Karpas-422 (cell line): ENCODE measurements at places on chromosomes 11 and 22.

- no peaks in the 10 kb centered on the region for H3K36me3 ChIP-seq
- peak overlapping the region; percentile 98 for H3K27ac ChIP-seq
- peaks cover 84% of the 10 kb centered on the region for H3K4me1 ChIP-seq
- DNase-seq, result no peak
Measured at GRCh38 chr22:36014546-36015074, 14.0 kb downstream of the RBFOX2 start.

GRCh38 chr22:38629108-38629507 lies 27.1 kb downstream of the FAM227A start:
- no peaks in the 10 kb centered on the region for H3K36me3 ChIP-seq
- no peaks in the 10 kb centered on the region for H3K27me3 ChIP-seq

DNA sequence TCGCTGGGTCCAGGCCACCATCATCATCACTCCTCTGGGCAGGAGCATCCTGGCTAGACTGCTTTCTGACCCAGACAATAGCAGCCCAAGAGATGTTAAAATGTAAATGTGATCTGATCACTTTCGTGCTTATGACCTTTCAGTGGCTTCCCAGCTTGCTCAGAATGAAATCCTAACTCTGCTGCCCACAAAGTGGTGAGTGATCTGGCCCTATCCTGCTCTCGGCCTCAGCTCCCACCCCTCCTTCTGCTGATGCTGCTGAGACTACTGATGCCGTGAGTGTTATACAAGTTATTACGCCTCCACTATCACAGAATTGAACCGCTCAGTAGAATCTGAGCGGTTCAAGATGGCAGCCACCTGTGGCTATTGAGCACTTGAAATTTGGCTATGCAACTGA lies 26.2 kb downstream of the ELF5 start:
- H3K4me1 ChIP-seq, result no peaks in the 10 kb centered on the region
- DNase-seq, result no peak
- no peaks in the 10 kb centered on the region for H3K27me3 ChIP-seq
- no peaks in the 10 kb centered on the region for H3K36me3 ChIP-seq
- H3K4me3 ChIP-seq, result no peak overlapping the region

DNA sequence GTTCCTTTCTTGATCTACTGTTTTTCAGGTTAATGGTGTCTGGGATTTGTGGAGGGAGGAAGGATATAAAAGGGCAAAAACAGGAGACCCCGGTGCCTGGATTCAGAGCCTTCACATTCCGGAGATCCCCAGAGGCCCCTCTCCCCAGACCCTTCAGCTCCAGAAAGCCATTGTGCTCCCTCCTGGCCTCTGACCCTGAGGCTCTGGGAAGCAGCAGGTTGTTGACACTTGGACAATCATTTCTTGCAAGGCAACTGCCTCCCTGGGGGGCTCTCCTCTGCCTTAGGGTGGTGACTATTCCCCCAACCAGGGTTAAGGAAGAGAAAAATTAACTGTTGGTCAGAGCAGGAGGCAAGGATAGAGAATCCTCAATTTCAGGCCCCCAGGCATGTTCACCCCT lies 86.9 kb upstream of the NNMT start:
- H3K36me3 ChIP-seq, result no peaks in the 10 kb centered on the region
- no peak overlapping the region for H3K27ac ChIP-seq
- no peak overlapping the region for H3K4me3 ChIP-seq
- no peak for DNase-seq
- no peaks in the 10 kb centered on the region for H3K4me1 ChIP-seq
- no peaks in the 10 kb centered on the region for H3K27me3 ChIP-seq

GRCh38 chr22:45166932-45167331 lies 3.2 kb downstream of the NUP50 start:
- H3K4me3 ChIP-seq, result no peak overlapping the region
- no peaks in the 10 kb centered on the region for H3K27me3 ChIP-seq
- peaks cover 18% of the 10 kb centered on the region for H3K4me1 ChIP-seq
- DNase-seq, result no peak

DNA sequence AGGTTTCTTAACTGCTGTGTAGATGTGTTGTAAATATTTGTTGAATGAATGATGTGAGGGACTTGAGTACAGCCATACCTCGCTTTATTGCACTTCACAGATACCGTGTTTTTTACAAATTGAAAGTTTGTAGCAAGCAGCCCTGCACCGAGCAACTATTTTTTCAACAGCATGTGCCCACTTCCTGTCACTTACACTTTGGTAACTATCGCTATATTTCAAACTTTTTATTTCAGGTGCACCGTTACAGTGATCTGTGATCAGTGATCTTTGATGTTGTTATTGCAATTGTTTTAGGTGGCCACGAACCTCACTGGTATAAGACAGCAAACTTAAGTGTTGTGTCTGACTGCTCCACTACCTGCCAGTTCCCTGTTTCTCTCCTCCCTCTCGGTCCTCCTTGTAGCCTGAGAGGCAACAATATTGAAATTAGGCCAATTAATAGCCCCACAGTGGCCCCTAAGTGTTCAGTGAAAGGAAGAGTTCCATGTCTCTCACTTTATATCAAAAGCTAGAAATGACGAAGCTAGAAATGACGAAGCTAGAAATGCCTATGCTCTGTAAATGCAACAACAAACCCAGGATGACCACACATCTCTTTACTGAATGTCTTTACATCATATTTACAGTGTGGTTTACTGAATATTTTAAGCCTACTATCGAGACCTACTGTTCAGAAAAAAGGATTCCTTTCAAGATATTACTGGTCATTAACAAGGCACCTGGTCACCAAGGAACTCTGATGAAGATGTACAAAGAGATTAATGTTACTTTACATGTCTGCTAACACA lies 1.0 kb downstream of the SFI1 start:
- peak overlapping the region; percentile 96 for H3K27ac ChIP-seq
- peaks cover 33% of the 10 kb centered on the region for H3K4me1 ChIP-seq
- no peaks in the 10 kb centered on the region for H3K36me3 ChIP-seq
- H3K4me3 ChIP-seq, result peak overlapping the region; percentile 90

- H3K27me3 ChIP-seq, result no peaks in the 10 kb centered on the region
- H3K4me3 ChIP-seq, result no peak overlapping the region
Measured at GRCh38 chr11:19832901-19833300, 120.3 kb downstream of the NAV2 start.

- no peaks in the 10 kb centered on the region for H3K4me1 ChIP-seq
- no peak overlapping the region for H3K4me3 ChIP-seq
- no peak overlapping the region for H3K27ac ChIP-seq
- no peak for DNase-seq
- H3K27me3 ChIP-seq, result no peaks in the 10 kb centered on the region
Measured at GRCh38 chr11:35178873-35179272, 39.9 kb downstream of the CD44 start.

DNA sequence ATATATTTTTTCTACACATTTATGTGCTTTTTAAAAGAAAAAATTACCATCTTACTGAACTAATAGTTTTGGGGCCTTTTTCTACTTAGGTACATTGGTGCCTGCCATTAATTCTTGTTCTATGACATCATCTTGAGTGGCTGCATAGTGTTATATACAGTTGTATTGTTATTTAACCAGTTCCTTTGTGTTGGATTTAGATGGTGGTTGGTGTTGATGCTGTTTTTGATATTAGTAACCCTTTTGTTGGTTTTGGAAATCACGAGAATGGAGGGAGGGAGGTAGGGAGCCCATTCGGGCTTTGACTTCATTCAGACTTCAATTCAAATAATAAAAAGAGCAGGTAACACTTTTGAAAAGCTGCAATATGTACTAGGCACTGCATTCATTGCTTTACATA lies 15.4 kb upstream of the C11orf96 start:
- H3K4me1 ChIP-seq, result no peaks in the 10 kb centered on the region
- H3K27ac ChIP-seq, result no peak overlapping the region
- no peak overlapping the region for H3K4me3 ChIP-seq
- no peaks in the 10 kb centered on the region for H3K27me3 ChIP-seq
- H3K36me3 ChIP-seq, result no peaks in the 10 kb centered on the region

DNA sequence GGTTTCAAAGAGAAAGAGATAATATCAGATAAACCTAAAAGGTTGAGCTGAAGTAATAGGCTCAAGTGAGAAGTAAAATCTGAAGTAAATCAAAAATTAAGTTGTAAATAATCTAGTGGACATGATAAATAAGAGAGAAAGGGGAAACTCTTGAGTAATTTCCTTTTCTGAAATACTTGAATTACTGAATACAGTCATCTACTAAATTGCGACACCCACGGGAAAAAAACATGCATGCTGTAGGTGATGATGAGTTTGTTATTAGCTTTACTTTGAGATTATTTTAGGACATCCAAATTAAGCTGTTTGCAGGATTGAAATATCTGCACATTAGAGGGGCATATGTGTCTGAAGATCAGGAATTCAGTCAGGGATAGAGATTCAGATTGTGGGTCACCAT lies 50.0 kb upstream of the CARD18 start:
- DNase-seq, result no peak
- H3K4me1 ChIP-seq, result no peaks in the 10 kb centered on the region
- no peak overlapping the region for H3K4me3 ChIP-seq
- H3K36me3 ChIP-seq, result no peaks in the 10 kb centered on the region
- H3K27ac ChIP-seq, result no peak overlapping the region
- no peaks in the 10 kb centered on the region for H3K27me3 ChIP-seq

GRCh38 chr11:47843361-47844055 lies 4.6 kb downstream of the NUP160 start:
- no peaks in the 10 kb centered on the region for H3K27me3 ChIP-seq
- peaks cover 63% of the 10 kb centered on the region for H3K36me3 ChIP-seq
- no peak overlapping the region for H3K4me3 ChIP-seq
- peaks cover 13% of the 10 kb centered on the region for H3K4me1 ChIP-seq
- DNase-seq, result no peak

- H3K36me3 ChIP-seq, result no peaks in the 10 kb centered on the region
- H3K27me3 ChIP-seq, result no peaks in the 10 kb centered on the region
- H3K27ac ChIP-seq, result no peak overlapping the region
- no peak overlapping the region for H3K4me3 ChIP-seq
- no peaks in the 10 kb centered on the region for H3K4me1 ChIP-seq
Measured at GRCh38 chr11:73426219-73426850, 50.1 kb downstream of the RELT start.

- H3K4me1 ChIP-seq, result no peaks in the 10 kb centered on the region
- H3K27ac ChIP-seq, result no peak overlapping the region
- H3K4me3 ChIP-seq, result no peak overlapping the region
- H3K36me3 ChIP-seq, result no peaks in the 10 kb centered on the region
- no peaks in the 10 kb centered on the region for H3K27me3 ChIP-seq
Measured at GRCh38 chr11:69915501-69916250, 96.5 kb upstream of the FGF3 start.

DNA sequence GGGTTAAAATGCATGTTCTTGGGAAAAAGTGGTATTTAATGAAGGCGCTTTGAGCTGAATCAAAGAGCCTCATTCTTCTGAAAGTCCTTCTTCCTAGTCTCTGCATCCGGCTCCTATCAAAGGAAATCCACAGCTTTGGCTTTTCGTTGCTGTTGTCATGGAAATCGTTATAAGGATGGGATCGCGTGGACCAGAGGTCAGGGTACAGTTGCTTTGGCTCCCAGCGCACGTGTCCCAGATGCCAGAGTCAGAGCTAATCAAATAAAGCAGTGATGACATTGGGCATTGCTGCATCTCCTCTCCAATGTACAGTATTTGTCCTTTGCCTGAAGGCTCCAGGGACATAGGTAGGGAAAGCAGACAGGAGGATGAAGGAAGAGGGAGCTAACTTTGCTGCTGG lies 181.9 kb downstream of the MYO18B start:
- no peaks in the 10 kb centered on the region for H3K36me3 ChIP-seq
- H3K4me3 ChIP-seq, result no peak overlapping the region
- DNase-seq, result no peak
- H3K4me1 ChIP-seq, result peaks cover 13% of the 10 kb centered on the region
- no peaks in the 10 kb centered on the region; the same call in 1 of the 2 replicates for H3K27me3 ChIP-seq

- no peaks in the 10 kb centered on the region for H3K4me1 ChIP-seq
- no peaks in the 10 kb centered on the region for H3K27me3 ChIP-seq
- no peak for DNase-seq
- H3K36me3 ChIP-seq, result no peaks in the 10 kb centered on the region
- no peak overlapping the region for H3K4me3 ChIP-seq
Measured at GRCh38 chr11:115300660-115301428, 203.4 kb downstream of the CADM1 start.

DNA sequence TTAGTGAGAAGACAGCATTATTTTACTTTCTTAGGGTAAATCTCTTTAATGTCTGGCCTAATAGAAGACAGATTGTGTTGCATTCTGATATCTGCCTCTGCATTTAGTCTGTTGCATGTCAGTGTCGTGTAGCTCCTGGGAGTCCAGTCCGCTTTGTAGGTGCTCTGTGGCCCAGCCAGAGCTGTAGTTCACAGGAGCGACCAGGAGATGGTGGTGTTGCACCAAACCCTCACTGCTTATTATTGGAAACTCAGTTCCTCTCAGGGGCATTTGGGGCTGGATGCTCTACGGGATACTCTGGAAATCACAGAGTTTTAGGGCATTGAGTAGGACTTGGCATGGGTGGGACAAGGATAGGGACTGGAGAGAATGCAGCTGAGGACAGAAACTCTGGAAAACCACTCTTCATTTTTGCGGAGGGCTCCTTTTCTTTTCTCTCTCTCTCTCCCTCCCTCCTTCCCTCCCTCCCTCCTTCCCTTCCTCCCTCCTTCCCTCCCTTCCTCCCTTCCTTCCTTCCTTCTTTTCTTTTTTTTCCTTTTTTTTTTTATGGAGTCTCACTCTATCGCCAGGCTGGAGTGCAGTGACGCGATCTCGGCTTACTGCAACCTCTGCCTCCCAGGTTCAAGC lies 21.7 kb downstream of the MIAT start:
- H3K27ac ChIP-seq, result no peak overlapping the region
- no peak overlapping the region for H3K4me3 ChIP-seq
- no peaks in the 10 kb centered on the region for H3K36me3 ChIP-seq
- H3K27me3 ChIP-seq, result no peaks in the 10 kb centered on the region

- no peak overlapping the region for H3K27ac ChIP-seq
- DNase-seq, result no peak
- no peaks in the 10 kb centered on the region for H3K36me3 ChIP-seq
- no peak overlapping the region for H3K4me3 ChIP-seq
- peaks cover 8% of the 10 kb centered on the region for H3K4me1 ChIP-seq
Measured at GRCh38 chr11:108926171-108926840, 261.4 kb downstream of the DDX10 start.

- H3K4me3 ChIP-seq, result no peak overlapping the region
- no peaks in the 10 kb centered on the region for H3K27me3 ChIP-seq
- H3K4me1 ChIP-seq, result no peaks in the 10 kb centered on the region
- no peak overlapping the region for H3K27ac ChIP-seq
- no peaks in the 10 kb centered on the region for H3K36me3 ChIP-seq
Measured at GRCh38 chr11:86594746-86595145, 77.7 kb downstream of the ME3 start.

GRCh38 chr11:87628026-87628580 lies 547.1 kb downstream of the RAB38 start:
- H3K27me3 ChIP-seq, result no peaks in the 10 kb centered on the region
- no peak overlapping the region for H3K4me3 ChIP-seq
- H3K27ac ChIP-seq, result no peak overlapping the region
- DNase-seq, result no peak
- no peaks in the 10 kb centered on the region for H3K36me3 ChIP-seq

GRCh38 chr11:120329556-120329955 lies 4.5 kb downstream of the TLCD5 start:
- no peak overlapping the region for H3K27ac ChIP-seq
- H3K4me3 ChIP-seq, result no peak overlapping the region
- no peaks in the 10 kb centered on the region for H3K27me3 ChIP-seq
- H3K36me3 ChIP-seq, result no peaks in the 10 kb centered on the region
- no peak for DNase-seq
- H3K4me1 ChIP-seq, result peaks cover 39% of the 10 kb centered on the region
